ENCODE measurements at places on chromosomes 2 and 18.

GRCh38 chr2:189162566-189162965, 17.0 kb downstream of the COL5A2 start:
- no peak for DNase-seq

GRCh38 chr2:224461391-224461790, 59.5 kb upstream of the FAM124B start:
- no peak for DNase-seq

DNA sequence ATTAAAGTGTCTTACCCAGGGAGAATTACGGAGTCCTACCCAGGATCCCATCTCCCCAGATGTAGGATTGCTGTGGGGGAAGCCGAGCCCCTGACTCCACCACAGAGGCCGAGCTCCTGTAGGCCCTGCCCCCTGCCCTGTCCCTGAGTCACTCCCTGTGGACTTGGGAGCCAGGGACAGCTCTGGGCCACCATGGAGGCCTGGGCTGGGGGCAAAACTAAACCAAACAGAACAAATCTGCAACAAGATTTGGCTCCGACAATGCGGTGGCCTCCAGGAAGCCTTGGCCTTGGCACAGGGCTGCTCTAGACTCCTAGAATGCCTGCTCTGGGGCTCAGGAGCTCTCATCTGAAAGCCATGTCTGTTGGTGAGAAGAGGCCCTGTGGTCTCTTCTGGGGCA, 99.3 kb upstream of the PXDN start:
- no peak for DNase-seq

DNA sequence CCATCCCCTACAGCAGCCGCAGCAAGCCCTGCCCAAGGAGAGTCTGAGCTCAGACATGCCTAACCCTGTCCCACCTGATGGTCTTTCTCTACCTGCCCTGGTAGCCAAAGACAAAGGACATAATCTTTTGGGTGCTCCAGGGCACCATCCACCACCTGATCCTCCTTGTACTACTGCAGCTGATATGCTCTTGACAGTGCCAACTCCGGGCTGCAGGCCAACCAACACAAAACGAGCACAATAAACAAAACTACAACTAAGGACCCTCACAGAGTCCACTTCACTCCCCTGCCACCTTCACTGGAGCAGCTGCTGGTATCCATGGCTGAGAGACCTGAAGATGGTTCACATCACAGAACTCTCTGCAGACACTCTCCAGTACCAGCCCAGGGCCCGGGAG, 106.3 kb downstream of the GRB14 start:
- DNase-seq, result no peak

- DNase-seq, result no peak
Observed at GRCh38 chr18:29083545-29083944, 906.6 kb upstream of the CDH2 start.

DNA sequence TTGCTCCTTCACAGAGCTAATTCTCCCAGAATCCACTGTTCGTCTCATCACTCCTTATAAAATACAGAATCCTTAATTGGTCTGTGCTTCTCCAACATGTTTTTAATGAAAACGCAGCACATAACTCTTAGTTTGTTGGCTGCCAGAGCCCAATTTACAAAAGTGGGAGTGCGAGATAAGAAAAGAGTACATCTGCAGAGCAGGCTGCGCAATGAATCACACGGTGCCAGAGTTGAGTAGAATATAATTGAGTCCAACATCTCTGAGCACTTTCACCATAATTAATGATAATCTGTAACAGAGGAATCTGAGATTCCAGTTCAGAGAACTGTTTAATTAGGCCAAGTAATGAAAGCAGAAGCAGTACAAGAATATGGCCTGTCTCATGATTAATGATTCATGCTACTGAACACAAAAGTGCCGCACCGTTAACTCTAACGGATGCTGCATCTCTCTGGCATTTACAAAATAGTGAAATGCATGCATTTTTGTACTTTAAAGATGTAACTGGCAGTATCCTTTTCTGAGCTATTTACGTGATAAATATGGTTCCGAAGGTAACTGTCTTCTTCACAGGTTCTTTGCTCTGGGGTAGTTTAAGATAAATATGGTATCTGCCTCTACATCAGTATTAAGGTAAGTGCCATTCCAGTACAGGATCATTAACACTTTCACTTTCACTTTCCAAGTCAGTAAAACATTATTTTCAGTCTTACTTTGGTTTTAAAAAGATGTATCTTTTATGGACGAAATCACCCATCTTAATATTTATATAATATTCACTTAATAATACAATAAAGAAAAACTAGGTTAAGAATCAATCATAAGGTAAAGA, 785.6 kb downstream of the NR4A2 start:
- no peak for DNase-seq

DNA sequence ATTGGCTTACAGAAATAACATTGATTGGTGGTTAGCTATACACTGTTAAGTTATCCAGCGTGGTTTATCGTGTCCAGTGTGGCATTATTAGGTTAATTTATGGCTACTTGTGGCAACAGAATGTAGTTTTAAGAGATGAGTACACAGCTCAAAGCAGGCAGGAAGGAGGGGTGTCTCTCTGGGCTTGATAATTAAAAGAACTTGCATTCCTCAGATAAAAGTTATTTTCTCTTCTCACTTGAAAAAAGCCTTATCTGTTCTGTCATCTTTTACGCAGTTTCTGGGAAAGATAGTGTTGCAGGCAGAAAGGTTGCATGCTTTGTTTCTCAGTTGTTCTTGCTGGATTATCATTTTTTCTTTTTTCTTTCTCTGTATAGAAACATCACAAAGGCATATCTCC, 154.4 kb upstream of the COL3A1 start:
- DNase-seq, result no peak

DNA sequence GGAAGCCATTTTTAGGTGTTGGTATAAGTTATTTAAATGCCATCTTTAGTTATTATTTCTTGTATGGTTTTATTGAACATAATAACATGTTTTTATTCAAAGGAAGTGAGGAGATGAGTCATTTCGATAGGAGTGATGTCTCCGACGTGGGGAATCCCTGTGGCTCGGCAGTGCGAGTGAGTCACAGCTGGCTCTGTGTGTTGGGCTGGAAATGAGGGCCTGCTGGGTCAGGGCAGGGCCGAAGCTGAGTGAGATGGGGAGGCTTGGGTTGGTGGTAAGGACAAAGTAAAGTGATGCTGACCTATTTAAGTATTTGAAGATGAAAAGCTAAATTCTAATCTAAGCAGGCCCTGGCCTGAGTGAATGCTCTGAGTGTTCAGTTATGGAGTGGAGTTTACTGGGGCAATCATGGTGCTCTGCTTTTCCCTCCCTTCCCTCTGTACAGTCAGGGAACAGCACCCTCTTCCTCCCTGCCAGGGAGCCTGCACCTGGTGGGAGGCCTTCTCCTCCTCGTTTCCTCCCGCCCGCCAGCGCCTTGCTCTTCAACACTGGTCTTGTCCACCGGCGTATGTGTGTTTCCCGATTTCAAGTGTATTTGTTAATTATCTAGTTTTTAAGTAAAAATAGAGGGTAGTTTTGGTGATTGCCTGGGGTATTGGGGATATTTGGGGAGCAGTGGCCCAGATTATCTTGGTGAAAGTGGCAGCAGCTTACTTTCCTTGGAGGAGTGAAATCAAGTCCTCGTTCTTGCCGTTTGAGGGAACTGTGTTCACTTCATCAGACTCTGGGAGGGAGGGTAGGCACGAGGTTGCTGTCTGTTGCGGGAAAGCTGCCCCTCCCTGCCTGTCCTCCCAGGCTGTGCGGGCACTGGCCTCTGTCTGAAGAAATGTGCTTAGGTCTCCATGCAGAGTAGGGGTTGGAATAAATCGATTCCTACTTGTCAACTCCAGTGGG, 157.0 kb downstream of the LDLRAD4 start:
- DNase-seq, result peak; percentile 86

DNA sequence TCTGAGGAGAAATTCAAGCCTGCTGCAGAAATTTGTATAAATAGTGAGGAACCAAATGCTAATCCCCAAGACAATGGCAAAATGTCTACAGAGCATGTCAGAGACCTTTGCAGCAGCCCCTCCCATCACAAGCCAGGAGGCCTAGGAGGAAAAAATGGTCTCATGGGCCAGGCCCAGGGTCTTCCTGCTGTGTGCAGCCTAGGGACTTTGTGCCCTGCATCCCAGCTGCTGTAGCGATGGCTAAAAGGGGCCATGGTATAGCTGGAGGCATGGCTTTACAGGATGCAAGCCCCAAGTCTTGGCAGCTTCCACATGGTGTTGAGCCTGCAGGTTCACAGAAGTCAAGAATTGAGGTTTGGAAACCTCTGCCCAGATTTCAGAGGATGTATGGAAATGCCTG, 191.2 kb upstream of the BCL2L11 start:
- no peak for DNase-seq

DNA sequence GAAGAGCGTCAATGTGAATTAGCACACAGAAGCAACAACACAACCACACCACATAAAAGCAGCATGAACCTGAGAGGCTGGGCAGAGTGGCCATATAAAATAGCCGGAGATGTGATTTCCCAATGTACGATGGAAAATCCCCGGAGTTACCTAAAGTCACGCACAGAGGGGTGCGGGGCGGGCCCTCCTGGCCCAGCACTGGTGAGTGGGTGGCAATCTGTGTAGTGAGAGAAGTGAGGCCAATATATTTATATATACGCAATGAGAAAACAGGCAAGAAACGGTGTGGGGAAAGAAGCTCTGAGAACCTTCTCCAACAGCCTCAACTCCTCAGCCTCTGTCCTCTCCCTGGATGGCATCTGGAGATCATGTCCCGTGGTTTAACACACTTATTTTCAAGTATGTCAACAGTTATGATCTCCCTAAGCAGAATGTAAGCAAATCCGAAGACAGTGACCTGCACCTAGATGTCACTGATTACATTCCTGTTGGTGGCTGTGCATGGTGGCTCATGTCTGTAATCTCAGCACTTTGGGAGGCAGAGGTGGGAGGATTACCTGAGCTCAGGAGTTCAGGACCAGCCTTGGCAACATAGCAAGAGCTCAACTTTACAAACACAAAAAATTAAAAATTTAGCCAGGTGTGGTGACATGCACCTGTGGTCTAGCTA, 41.6 kb downstream of the CRACDL start:
- no peak for DNase-seq

GRCh38 chr2:12478151-12479064, 238.3 kb upstream of the TRIB2 start:
- no peak for DNase-seq

DNA sequence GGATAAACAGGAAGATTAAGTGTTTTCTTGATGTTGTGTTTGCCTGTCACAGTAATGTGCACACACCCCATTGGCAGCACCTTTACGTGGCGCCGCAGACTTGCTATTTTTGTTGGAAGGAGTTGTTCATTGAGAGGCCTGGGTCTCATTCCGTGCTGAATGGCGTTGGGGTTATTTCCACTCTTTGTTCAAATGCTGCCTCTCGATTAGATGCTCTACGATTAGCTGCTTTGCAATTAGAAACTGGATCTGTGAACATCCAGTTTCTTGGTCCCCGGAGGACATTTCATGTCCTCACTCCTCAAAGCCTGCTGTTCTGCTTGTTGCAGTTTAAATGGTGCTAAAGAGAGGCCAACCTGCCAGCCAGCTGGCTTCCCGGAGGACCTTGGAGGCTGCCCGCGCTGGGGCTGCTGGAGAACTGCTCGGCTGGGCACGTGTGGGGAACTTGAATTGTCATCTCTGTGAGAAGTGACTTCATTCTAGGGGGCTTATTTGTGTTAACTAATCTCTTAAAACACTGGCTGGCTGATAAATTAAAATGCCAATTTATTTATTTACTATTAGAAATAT, 117.4 kb upstream of the NABP1 start:
- DNase-seq, result no peak

DNA sequence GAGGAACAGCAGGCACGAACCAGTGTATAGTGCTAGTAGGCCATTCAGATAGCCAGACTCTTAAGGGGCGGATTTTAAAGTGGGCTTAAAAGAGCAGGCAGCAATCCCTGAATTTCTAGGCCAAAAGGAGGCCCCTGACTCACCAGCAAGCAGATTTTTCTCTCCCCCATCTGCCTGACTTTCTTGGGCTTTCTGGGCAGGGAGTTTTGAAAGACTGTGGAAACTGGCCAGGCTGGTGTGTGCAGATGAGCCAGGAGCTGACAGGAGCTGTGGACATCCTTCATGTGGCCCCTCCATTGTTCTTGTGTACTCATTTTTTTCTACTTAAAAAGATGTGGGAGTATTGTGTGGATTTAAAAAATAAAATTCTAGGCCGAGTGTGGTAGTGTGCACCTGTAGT, 59.0 kb downstream of the GLI2 start:
- no peak for DNase-seq

- no peak for DNase-seq
Observed at GRCh38 chr2:28893488-28893887, 979 bp upstream of the WDR43 start.
